Activated CD4-positive, alpha-beta T cell treated with anti-CD3 and anti-CD28 coated beads, Interleukin-2, amount 10 ng/mL, durations not matched to agents 7 days and 5 days (primary cell): ENCODE measurements at places on chromosomes 7 and 10. TPM values are rescaled to one million over a fixed set of nuclear protein-coding genes. Genes with fewer than 3 reads are reported as not detected.

GRCh38 chr7:110204527-110204926, 886.4 kb upstream of the LRRN3 start:
- no peak for DNase-seq

DNA sequence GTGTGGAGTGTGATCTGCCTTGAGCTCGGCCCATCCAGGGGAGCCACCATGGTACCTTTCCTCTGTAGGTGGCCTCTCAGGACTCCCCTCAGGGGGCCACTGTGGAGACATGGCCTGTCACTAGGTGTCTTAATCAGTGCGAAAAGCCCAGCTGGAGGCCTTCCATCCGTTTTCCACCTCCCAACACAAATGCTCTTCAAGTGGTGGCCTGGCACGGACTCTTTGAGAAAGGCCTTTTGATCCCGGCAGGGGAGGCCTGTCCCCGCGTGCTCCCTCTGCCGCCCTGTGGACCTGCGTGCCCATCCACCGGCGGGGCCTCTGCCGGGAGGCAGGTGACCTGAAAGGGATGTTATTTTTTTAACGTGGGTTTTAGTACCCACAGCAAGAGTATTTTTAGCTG, 149.5 kb downstream of the RGS10 start:
- DNase-seq: no peak

Gene ANKRD30A
- total RNA-seq: not detected

- no peak for DNase-seq
These were observed 27.7 kb upstream of the VAX1 start for GRCh38 chr10:117165538-117166417.

GRCh38 chr10:127928021-127928806, 21.3 kb downstream of the PTPRE start:
- no peak for DNase-seq

- DNase-seq: no peak
These were observed 29.0 kb downstream of the ARHGAP22 start for GRCh38 chr10:48575901-48576300.

Gene TIAL1
- 166 TPM for total RNA-seq

Gene CCSER2
- total RNA-seq: 93.1 TPM

Gene FZD1
- total RNA-seq: 1.2 TPM

GRCh38 chr10:22317771-22318565, 1.8 kb downstream of the COMMD3 start:
- DNase-seq: no peak

DNA sequence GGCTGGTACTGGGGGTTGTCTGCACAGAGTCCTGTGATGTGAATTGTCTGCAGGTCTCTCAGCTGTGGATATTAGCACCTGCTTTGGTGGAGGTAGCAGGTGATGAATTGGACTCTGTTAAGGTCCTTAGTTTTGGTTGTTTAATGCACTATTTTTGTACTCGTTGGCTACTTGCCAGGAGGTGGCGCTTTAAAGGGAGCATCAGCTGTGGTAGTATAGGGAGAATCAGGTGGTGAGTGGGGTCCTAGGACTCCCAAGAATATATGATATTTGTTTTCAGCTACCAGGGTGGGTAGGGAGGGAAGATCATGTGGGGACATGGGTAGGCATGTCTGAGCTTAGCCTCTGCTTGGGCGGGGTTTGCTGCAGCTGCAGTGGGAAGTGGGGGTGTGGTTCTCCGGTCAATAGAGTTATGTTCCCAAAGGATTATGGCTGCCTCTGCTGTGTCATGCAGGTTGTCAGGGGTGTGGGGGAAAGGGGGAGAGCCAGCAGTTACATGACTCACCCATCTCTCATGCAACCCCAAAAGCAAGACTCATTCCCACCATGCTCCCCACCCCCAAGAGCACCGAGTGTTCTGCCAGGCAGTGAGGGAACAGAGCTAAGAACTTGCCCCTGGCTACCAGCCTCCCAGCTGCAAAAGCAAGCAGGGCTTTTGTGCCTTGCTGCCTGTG, 53.7 kb upstream of the ZNF273 start:
- DNase-seq: no peak
